ENCODE measurements at places on chromosomes 16 and 17.
A peak's percentile ranks its signal among the peaks of the same experiment; 100 is the strongest.

DNA sequence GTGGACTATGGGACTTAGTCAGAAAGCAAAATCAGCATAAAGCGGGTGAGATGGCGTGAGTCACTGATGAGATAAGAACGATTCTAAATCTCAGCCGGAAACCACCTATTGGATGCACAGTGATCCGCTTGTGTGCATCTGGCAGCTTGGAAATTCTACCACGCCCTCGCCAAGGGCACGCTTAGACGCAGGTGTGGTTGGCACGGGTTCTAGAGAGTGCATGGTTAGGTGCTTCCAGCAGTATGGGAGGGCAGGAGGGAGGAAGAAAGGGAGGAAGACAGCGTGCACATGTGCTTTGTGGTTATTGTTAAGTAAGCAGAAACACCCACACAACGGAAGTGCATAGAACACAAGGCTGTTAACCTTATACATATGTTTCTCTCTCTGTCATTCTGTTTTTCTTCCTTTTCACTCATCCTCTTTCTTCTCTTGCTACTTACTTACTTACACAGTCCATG is 374.0 kb upstream of the ASIC2 start:
- no peak for DNase-seq

DNA sequence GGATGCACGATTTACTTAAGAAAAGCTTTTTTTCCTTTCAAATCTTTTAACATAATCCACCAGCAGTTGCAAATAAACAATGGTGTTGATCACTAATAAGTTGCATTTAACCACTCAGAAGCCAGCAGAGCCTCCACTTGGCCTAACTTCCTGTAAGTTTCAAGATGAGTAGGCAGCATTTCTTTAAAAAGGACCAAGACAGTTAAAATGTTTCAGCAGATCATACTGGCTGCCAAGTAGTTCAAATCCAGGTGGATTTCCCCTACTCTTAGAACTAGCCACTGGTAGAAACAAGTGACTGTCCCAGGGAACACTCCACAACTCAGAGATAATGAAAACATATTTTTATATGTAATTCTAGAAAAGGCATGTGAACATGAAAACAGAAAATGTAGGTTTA is 17.0 kb upstream of the RFFL start:
- no peak for DNase-seq

- DNase-seq: peak; percentile 2
Measured at GRCh38 chr17:17696882-17697633, 15.8 kb downstream of the RAI1 start.

DNA sequence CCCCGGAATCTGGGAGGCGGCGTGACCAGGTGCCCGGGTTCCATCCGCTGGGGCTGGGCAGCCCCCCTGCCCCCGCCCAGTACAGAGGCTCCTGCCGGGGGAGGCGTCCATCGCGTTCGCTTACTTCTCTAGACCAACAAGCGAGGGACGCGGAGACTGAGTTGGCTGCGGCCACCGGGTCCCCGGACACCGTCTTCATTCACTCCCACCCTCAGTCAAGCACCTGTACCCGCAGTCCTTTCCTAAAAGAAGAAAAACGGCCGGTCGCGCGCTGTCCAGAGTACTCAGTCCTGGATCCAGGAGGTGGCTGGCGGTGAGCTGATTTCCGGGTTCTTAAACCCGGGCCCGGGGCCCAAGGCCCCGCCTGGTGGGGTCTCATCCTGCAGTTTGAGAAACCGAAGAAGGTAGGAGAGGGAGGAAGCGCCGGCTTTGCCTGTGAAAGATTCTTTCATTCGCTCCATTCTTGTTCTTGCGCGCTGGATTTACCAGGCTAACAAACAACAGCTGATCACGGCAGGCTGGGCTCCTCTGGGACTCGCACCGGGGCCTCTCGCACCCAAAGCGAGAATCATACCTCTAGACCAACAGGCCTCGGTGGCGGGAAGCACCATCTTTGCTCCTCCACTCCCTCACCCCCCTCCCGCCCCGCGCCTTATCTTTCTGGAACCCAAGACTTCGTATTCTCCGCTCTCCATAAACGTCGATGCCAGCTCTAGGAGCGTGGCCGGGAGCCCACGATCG is 17.4 kb upstream of the OR1F1 start:
- no peak for DNase-seq

DNA sequence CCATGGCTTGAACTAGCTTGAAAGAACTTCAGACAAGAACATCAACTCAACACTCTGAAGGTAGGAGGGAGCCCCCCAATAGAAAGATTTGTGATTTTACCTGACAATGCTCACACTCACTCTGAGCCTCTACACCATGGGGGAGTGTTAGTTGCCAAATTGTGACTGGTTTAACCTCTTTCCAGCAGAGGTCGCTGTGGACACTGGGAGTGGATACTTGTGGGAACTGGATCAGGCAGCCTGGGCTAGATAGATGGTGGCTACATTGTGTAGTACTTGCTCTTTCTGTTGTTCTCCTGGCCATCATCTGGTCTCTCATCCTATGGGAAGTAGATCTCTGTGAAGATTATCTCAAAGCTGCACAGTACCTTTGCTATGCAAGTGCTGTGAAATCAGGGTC is 2.9 kb downstream of the SMPD3 start:
- DNase-seq: peak; percentile 73

GRCh38 chr16:48383877-48384519 is 1.2 kb downstream of the SIAH1 start:
- DNase-seq: no peak

- peak; percentile 13 for DNase-seq
Measured at GRCh38 chr17:30534298-30534697, 57.1 kb downstream of the GOSR1 start.

DNA sequence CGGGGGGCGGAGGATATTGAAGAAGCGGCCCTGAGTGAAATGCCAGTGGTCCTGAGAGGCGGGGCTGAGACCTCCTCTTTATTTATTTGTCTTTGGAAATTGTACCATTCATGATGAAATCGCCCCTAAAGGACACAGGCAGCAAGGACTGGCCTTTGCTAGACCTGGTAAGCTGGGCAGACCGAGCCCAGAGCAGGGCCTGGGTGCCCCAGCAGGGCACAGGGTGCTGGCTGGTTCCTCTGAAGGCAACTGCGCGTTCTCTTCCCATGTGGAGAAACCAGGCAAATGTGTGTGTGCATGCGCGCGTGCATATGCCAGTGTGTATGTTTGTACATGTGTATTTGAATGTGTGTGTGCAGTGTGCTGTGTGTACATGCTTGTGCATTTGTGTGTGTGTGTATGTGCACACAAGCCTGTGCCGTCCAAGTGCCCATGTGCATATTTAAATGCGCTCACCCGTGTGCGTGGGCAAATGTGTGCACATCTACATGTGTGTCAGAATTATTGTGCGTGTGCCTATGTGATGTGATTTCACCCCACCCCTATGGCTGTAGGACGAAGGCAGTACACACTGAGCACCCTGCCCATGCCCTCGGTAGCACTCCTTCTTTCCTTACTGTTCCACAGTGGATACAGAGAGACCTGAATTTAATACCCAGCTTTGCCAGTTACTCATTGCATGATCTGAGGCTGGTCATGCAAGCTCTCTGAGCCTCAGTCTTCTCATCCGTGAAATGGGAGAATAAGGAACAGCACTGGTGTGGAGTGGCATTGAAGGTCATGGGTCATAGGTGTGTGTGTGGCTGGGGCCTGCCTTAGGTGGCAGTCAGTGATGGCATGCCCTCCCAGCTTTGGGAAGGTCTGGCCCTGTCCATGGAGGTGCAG is 105.2 kb downstream of the CMIP start:
- no peak for DNase-seq

DNA sequence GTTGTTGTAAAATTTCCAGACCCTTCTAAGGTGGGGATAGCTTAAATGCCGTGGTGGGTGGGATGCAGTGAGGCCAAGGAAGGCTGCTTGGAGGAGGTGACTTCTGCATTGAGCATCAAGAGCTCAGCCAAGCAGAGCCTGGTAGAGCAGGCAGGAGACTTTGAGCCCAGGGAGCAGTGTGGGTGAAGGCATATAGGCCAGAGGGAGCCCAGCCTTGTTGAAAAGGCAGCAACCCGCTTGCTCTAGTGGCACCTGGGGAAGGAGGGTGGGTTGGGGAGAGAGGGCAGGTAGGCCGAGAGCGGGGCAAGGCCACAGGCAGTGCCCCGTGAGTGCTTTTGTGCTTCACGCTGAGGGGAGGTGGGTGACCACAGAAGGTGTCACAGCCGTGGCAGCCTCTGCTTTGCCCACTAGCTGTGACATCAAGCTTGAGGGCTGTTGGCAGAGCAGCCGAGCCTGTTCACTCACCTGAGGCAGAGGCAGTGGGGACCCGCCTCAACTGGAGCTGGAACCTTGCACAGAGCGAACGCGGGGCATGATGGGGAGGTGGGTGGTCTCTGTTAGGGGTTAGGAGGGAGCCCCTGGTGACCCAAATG is 56.1 kb downstream of the IRF8 start:
- DNase-seq: no peak

DNA sequence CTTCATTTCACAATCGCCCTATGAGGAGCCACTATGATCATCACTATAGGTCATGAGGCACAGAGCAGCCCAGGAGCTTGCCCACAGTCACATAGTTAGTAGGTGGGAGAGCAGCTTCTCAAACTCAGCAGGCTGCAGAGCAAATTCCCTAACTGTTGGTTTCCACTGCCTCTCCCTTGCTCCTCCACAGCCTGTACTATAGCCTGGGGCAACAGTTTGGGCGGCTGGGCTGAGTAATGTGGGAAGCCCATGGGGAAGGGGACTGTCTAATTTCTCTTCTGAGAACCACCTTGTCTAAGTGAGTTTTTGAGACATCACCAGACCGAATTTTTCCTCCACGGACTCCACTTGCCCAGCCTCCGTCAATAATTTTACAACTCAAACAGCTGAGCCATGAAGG is 73.4 kb upstream of the GPR139 start:
- no peak for DNase-seq

DNA sequence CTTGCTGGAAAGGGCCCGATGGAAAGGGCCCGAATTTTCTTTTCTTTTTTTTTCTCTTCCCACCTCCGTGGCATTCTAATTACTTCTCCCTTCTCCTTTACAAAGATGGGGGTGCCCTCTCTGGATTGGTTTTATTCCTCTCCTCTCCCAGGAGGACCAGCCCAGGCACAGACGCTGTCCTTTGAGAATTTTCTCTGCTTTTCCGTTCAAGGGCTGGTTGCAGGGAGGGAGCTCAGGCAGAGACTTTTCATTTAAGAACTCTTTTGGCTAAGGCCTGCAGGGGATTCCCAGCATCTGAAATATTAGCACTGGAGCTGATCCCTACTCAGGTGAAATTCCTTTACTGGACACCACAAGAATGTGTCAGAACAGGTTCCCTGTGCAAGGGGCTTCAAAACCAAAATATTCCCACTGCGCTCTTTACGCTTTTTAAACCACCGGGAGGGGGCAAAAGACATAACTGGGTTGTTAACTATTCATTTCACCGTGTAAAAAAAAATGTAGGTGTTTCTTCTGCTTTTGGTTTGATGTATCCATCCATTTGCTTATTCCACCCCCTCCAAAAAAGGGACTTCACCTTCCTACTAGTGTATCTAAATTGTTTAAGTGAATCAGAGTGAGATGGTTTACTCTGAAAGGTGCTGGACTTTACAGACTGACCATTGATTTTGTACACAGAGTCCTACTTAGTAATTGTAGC is 1.4 kb downstream of the NFAT5 start:
- no peak for DNase-seq

- DNase-seq: no peak
Measured at GRCh38 chr16:79247386-79247785, 353.2 kb downstream of the MAF start.

GRCh38 chr16:10107081-10107480 is 75.1 kb downstream of the GRIN2A start:
- DNase-seq: no peak

DNA sequence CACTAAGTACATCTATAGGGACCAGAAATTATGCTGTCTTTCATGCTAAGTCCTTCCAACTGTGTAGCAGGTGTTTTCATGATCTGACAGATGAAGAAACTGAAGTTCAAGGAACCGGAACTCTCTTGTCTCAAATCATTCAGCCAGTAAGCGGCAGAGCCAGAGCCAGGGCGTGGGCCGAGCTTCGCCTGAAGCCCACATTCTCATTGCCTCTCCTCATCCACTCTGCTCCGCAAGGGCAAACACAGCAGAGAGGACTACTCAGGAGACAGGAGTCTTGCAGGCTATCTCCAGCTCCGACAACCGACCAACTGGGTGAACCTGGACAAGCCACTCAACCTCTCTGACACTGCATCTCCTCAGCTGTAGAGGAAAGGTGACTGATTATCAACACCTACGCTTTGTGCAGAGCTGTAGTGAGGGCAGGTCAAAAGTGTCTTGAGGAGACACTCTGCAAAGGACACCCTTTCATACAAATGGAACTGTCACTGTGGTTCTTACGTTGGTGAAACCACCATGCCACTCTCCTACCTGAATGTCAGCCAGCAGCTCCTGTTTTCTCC is 72.9 kb downstream of the CYTH1 start:
- DNase-seq: no peak

DNA sequence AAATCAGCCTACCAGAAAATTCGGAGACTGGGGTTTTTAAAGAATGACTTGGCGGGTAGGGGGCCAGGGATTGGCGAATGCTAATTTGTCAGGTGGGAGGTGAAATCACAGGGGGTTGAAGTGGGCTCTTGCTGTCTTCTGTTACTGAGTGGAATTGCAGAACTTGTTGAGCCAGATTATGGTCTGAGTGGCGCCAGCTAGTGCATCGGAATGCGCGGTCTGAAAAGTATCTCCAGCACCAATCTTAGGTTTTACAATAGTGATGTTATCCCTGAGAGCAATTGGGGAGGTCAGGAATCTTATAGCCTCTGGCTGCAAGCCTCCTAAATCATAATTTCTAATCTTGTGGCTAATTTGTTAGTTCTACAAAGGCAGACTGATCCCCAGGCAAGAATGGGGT is 762 bp upstream of the RBL2 start:
- no peak for DNase-seq

DNA sequence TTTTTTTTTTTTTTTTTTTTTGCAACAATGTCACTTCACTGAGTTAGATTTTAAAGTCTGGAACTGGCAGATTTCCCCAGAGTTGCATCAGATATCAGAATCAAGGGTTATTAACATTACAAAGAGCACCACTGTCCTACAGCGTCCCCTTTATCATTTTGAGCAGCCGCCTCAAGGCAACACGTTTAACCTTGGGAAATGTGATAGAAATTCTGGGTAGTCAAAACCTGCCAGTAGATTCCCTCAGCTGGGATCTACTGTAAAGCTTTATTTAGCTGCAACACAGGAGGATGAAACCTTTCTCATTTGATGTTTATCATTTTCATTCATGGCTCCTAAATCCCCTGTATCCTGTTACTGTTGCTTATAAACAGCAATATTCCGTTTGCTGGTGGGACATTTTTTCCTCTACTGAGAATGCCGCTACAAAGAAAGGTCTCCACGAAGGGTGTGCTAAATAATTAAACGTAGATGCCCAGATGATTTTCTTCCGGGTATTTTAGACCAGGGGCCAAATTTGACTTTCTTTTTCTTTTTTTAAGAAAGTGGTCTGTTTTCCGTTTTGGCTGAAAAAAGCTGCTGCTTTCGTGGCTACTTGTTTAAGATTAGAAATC is 436.1 kb upstream of the GOT2 start:
- DNase-seq: no peak

DNA sequence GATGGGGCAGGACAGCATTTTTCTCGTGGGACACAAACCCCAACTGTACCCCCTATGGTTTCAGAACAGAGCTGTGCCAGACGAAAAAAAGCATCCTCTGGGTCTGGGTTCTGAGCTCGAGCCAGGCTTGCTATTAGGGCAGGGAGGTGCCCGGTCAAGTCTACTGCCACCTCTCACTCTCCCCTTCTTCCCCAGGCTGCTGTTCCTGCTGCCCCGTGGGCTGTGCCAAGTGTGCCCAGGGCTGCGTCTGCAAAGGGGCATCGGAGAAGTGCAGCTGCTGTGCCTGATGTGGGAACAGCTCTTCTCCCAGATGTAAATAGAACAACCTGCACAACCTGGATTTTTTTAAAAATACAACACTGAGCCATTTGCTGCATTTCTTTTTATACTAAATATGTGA is 1.1 kb downstream of the MT1E start:
- DNase-seq: no peak

- DNase-seq: no peak
Measured at GRCh38 chr16:3215601-3216262, 19.2 kb downstream of the ZNF200 start.

Measured in NCI-H1417 (cell line).